ENCODE measurements at places on chromosomes 11 and 22.

- DNase-seq, result no peak
Measured at GRCh38 chr11:111871693-111872161, 346 bp upstream of the ALG9 start.

GRCh38 chr11:116082256-116082655, 578.0 kb upstream of the CADM1 start:
- no peak for DNase-seq

GRCh38 chr11:9617940-9618339, 44.5 kb downstream of the WEE1 start:
- DNase-seq, result no peak

GRCh38 chr11:102187416-102188151, 77.3 kb downstream of the YAP1 start:
- no peak for DNase-seq

- DNase-seq, result no peak
Measured at GRCh38 chr11:36376009-36376887, 80.2 kb downstream of the PRR5L start.

- no peak for DNase-seq
Measured at GRCh38 chr11:33268945-33269540, 11.9 kb downstream of the HIPK3 start.

- no peak for DNase-seq
Measured at GRCh38 chr11:73263640-73264039, 8.5 kb upstream of the P2RY6 start.

DNA sequence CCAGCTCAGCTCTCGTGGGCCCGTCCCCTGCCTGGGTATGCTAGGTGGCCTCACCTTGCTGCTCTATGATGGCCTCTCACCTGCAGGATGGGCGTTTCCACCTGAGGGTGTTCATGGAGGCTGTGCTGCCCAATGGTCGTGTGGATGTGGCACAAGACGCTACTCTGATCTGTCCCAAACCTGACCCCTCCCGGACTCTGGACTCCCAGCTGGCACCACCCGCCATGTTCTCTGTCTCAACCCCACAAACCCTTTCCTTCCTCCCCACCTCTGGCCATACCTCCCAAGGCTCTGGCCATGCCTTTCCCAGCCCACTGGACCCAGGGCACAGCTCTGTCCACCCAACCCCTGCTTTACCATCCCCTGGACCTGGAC, 2.1 kb downstream of the ZP1 start:
- no peak for DNase-seq

GRCh38 chr11:134270250-134270714, 5.9 kb upstream of the GLB1L3 start:
- no peak for DNase-seq

GRCh38 chr22:38266120-38266519, 6.7 kb downstream of the TMEM184B start:
- no peak for DNase-seq

DNA sequence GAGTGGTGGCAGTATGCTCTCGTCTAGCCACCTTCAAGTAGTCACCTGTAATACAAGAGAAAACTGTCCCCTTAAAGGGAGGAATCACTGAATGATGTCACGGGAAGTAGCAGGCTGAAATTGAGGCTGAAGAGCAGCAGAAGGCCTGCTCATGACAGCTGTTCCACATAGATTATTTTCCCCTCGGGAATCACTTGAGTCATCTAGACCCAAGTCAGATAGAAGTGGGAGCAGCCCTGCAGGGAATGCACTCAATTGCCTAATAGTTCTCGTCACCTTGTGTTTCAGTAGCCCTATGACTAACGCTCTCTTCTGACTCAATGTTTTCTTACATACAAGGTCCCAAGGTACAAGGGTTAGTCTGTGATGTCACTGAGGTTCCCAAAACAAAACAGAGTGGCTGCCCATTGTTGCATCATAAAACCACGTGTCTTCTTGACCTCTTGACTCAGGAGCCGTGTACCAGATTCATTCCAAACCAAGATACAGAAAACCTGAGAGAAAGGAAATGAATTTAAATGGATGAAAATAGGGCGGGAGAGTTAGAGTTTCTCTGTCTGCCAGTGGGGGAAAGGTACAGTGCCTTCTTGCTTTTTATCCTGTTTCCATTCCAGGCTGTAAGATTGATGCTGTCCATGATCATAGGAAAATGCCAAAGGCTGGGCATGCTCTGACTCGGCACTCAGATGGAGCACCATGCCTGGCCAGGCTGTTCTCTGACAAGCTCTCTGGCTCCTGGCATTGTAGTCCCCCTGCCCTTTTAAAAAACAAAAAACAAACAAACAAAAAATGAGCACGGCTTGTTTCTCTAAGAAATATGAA, 21.6 kb upstream of the C11orf96 start:
- DNase-seq, result peak; percentile 100

GRCh38 chr22:43883012-43883661, 8.7 kb downstream of the PNPLA5 start:
- DNase-seq, result peak; percentile 26

DNA sequence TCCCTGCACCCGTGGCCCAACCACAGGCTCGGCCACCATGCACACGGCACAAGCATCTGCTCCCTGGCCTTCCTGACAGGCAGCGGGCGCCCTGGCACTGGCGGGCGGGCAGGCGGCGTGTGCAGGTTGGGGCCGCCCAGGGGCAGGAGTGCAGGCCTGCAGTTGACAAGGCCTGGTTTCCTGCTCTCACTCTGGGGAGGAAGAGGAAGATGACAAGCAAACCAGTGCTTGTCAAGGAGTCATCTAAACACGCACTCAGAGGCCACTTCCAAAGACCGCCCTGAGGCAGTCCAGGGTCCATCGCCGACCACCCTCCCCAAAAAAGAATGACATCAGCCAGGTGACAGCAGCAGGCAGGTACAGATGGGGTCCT, 65.3 kb upstream of the LINC01488 start:
- DNase-seq, result no peak

DNA sequence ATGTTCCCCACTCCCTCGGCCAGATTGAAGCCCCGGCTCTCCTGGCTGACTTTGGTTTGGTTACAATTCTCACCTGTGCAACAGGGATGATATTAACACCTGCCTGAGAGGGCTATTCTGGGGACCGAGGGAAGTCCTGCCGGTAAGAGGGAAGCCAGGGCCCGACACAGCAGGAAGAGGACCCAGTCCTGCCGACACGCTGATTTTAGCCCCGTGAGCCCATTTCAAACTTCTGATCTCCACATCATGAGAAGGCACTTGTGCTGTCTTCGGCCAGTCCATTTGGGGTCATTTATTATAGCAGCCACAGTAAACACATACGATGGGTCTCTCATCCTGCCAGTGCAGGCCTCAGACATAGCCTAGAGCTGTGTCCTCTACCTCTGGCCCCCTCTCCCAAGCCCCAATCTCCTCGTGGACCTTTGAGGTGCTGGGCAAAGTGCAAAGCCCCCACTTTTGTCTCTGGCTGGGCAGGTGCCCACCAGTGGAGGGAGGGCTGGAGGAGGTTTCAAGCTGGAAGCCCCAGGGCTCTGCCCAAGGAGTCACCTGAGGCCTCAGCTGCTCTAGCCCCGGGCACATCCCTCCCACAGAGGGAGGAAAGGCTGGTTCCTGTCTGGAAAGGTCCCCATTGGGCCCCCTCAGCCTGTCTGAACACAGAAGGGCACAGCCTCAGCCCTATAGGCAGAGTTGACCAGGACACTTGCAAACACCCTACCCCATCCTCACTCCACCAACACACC, 59.1 kb upstream of the FGF3 start:
- DNase-seq, result no peak

DNA sequence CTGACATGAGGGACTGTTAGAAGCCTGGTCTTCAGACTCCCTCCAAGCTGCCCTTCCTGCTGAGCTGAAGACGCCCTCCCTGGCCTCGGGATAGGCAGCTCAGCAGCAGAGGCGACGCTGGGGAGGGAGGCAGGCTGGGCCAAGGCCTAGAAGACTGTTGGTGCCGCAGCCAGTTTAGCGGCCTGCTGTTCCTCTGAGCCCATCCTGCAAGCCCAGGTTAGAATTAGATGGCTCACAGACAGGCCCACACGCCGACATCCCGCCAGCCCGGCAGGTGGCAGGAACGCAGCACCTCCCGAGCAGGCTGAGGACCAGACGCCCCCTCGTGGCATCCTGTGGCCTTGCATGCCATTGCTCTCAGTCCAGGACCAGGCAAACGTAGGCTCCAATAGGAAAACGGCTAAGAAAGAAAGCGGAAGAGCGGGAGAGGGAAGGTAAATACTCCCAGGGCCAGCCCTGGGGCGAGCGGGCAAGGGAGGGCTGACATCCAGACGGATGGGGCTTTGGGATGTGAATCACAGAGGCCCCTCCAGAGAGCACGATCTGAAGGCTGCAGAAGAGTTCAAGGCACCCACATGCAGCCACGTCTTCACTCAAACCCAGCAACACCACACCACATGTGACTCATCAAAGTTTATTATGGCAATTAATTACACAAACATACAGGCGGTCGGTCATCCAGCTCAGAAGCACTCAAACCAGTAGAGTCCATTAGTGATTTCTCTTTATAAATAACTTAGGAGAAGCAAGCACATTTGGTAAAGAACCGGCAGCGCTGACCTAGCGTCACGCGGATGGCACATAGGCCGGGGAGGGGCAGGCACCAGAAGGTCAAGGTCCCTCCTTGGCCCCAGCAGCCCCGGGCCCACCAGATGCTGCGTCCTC, 27.6 kb downstream of the CD5 start:
- no peak for DNase-seq

- no peak for DNase-seq
Measured at GRCh38 chr22:30046716-30047363, 33.4 kb upstream of the HORMAD2 start.

- no peak for DNase-seq
Measured at GRCh38 chr11:74905326-74905725, 43.6 kb downstream of the XRRA1 start.

- DNase-seq, result no peak
Measured at GRCh38 chr22:29879753-29880152, 3.2 kb upstream of the MTMR3 start.

DNA sequence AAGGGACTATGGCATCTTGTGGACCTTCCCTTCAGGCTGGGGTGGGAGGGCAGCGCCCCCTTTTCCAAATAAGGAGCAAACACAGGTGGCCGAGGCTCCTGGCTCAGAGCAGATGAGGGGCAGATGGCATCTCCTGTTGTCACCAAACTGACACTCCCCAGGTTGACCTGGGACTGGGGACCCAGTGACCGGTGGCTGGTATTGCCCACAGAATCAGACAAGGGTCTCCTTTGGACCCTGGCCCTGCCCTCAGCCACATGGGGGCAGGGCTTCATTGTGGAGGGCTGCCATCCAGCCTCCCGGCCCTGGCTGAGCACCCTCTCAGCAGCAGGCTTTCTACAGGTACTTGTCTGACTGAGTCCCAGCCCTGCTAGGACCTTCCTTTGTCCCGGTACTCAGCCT, 842 bp upstream of the SIGIRR start:
- DNase-seq, result no peak

DNA sequence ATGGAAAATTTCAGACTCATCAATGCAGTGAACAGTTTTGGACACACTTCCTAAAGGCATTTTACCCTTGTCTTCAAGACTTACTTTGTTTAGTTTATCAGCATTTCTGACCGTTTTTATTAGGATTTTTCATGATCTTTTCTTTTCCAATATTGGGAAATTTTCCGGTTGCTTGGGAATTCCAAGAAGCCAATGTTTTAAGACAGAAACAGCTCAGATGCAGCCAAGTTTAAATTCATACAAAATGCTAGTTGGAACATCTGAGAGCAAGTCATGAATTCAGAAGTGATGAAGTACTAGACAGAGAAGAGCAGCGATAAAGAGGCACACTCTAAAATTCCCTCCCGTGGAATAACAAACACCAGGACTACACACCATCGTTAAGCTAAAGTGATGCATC, 68.6 kb downstream of the RAB38 start:
- no peak for DNase-seq

GRCh38 chr22:27888310-27888709, 30.7 kb downstream of the PITPNB start:
- DNase-seq, result no peak

- peak; percentile 20 for DNase-seq
Measured at GRCh38 chr11:43360361-43361032, 1.8 kb downstream of the TTC17 start.

DNA sequence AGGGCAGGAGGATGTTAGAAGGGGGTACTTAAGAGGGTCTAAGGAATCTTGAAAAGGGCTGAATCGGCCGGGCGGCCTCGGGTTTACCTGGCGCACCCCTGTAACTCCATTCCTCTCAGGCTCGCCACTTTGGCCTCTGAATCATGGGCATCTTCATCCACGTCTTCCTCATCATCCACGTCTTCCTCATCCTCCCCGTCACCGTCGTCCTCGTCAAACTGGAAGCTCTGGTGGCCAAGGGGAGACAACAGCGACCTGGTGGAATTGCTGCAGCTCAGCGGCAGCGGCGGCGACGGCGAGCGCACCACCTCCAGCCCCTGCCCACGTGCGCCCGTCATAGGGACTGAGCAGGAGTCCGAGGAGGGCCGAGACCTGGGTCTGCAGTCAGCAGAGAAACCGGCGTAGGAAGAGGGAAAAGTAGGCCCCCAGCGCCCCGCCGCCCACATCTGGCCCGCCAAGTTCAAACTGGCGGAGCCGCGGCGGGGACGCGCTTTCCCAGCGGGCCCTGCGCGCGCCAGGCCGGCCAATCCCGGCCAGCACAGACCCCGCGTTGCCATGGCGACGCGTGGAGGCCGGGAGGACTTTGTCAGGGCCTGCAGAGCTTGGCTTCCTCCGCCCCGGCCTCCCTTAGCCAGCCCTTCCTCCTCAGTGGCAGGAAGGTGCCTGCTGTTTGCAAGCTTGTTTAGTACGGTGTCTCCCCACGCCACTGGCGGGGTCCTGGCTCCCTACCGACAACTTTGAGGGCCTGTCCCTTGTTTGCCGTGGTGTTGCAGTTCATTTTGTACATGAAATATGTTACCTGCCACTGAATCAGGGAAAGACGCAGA, at the start of gene CCDC34:
Gene CCDC34, minus strand, starts transcription at position 467 of the 827 bp plus-strand sequence. Its CDS starts 21 bp downstream, at position 446.
- DNase-seq, result peak; percentile 71

GRCh38 chr22:50083462-50084079, 1.7 kb downstream of the MLC1 start:
- no peak for DNase-seq

- peak; percentile 94 for DNase-seq
Measured at GRCh38 chr11:124934862-124935547, 842 bp downstream of the HEPACAM start.

GRCh38 chr22:32831584-32831983, 30.1 kb downstream of the TIMP3 start:
- DNase-seq, result no peak

DNA sequence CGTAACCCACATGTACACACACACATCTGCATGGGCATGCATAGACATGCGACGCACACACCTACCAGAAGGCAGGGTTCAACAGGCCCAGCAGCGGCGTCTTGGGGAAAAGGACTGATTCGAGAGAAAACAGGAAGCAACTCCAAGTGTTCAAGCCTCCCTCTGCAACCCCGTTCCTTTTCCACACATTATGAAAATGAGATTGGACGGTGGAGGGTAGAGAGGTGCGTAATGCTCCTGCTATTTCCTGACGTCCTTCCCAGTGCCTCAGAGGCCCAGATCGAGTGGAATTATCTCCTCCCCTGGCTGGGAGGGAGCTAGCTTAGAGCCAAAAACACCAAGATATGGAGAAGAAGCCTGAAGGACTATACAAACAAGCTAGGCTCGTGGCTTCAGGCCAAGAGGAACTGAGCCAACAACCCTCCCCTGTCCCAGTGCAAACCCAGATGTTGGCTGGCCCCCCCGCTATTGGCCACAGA, 289.2 kb downstream of the MN1 start:
- no peak for DNase-seq

Measured in kidney glomerular epithelial cell (primary cell).